HS-27A (cell line): ENCODE measurements at places on chromosomes 1 and 21.

GRCh38 chr1:60137406-60137805 is 63.8 kb upstream of the C1orf87 start:
- no peak for DNase-seq

- no peak for DNase-seq
Observed at GRCh38 chr1:89578946-89579684, 53.8 kb upstream of the LRRC8C start.

DNA sequence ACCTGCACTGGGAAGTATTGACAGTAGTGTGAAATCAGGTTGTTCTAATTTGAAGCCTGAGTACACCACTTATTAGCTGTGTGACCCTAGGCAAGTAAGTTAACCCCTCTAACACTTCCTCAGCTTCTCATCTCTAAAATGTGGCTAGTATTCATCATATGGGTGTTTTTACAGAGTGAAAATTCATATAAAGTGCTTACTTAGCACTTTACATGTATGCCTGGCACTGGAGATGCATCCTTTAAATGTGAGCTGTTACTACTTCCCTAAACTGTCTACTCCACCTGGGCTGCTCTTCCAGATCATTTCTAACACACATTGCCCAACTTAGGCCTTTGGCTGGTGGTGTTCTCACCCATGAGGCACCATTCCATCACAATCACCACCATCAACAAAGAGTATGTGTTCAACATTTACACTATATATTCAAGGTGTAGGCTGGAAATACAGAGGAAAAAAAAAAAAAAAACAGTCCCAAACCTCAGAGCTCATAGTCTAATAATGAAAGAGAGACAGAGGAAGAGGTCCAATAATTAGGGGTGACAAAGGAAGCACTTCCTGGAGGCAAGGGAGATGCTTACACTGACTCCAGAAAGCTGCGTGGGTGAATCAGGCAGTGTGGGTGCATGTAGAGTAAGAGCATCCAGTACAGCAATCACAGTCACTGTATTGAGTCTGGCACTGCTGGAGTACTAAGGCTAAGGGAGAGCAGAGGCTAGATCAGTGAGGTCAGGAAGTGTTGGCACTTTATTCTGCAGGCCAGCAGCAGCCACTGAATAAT is 3.6 kb downstream of the STX6 start:
- DNase-seq = no peak

DNA sequence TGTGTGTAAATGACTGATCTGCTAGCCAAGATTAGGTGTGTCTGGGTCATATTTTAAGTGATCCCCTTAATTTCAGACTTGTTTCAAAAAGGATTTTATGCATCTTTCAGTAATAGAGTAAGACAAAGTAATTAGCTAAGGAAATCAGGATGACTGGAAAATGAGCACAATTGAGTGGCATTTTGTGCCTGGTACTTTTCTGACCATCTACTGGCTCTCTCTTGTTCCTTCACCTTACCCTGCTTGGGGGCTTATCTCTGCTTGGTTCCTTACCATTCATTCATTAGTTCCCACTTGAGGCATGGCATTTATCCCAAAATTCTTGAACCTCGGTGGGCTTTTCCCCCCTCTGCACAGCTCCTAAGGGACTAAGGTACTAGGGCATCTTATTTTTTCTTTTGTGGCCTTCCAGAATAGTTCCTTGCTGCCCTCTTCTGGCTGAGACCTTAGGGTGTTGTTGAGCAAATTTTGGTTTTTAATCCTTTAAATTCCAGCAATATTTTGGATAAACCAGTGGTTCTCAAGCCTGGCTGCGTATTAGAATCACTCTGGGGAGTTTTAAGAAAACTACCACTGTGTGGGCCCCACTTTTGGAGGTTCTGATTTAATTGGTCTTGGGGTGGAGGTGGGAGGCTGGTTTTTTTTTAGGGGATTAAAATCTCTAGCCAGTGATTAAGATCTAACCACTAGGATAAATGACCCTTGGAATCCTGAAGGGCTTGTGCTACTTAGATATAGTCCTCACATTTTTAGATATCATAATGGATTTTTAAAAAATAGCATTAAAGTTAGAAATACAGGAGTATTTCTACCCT is 50.8 kb downstream of the HS2ST1 start:
- DNase-seq = peak; percentile 15

DNA sequence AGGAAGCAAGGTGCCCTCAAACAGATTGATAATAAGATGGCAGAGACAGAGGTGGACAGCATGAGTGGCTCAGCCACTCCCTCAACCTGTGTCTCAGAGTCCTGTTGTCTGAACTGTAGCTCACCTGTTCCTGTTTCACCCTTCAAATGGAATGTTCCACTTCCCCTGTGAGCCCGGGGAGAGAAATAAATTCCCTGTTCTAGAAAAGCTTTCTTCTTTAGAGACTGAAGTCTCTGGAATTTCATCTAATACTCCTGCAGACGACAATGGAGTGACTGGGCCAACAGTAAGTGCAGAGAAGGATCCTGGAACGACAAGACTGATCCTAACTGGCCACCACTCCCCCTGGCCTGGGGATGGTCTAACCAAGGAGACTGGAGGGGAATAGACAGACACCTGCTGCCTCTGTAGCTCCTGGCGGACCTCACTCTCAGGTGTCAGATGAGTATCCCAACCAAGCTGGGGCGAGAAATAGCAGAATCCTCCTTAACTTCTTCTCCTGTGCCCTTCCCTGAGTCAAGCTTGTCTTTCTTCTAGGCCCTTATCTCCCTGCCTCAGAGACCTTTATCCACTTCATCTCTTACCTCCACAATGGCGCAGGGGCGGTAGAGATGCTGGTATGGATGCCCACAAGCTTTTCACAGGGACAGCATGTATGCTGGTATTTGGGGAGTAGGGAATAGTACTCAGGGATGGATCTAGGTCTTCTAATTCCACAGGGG is 45.4 kb downstream of the PLEKHA6 start:
- DNase-seq = no peak

DNA sequence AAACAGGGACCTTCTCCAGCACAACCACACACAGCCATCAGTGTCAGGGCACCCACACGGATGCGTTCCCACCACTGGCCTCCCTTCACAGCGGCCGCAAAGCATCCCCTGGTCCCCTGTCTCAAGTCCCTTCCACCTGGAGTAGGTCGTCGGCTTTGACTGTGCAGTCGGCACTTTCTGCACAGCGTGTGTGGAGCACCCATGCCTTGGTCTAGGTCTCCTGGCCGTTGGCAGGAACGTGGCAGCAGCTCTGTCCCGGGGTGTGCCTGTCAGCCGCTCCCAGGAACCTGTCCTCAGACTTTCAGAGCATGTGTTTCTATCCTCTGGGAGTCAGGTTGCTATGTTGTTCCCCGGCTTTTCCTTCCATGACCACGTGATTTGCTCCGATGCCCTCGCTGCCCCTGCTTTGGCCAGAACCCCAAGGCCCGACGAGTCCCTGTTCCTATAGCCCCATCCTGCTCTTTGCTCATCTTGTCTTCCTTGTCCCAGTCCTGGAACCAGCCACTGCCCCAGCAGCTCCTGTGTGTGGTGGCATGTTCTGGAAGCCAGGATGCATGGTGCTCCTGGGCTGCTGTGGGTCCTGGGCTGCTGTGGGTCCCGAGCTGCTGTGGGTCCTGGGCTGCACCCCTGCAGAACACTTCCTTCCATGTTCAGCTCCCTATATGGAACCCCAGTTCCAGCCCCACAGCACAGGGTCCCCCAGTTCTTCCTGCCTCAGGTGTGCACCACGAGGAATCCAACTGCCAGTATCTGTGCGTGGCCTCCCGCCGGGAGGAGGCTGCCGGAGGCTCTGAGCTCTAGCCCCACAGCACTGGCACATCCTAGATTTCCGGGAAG is 84.2 kb upstream of the COL6A1 start:
- no peak for DNase-seq

GRCh38 chr1:52751589-52752483 is 25.6 kb downstream of the ZYG11B start:
- DNase-seq = peak; percentile 42

DNA sequence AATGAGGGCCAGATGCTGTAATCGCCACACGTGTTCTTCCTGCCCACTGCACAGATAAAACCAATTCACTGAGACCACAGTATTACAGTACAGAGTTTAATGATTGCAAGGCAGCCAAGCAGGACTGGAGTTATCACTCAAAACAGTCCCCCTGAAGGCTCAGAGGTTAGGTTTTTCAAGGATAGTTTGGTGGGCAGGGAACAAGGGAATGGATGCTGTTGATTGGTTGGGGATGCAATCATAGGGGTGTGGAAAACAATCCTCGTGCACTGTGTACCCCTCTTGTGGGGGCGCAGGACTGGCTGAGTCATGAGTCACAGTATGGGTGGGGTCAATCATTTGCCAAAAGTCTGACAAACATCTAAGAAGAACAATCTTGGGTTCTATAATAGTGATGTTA is 12.4 kb upstream of the USP1 start:
- DNase-seq = no peak

DNA sequence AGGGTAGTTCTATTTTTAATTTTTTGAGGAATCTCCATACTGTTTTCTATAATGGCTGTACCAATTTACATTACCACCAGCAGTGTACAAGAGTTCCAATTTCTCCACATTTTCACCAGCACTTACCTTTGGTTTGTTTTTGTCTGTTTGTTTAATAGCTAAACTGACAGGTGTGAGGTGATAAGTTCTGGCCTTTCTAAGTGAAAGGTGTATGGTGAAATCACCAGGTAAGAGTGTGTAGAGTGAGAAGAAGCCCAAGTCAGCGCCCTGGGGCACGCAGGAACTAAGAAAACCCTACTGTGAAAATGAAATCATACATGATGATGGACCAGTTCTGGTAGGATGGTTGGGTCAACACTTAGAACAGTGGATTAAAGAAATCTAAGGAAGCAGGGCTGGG is 34.5 kb downstream of the BTG3 start:
- DNase-seq = no peak

- DNase-seq = no peak
Observed at GRCh38 chr1:26862781-26863684, at the start of gene SFN. TSS of gene SFN (plus strand) at chr1:26863149. CDS start at chr1:26863213, 64 bp downstream.

DNA sequence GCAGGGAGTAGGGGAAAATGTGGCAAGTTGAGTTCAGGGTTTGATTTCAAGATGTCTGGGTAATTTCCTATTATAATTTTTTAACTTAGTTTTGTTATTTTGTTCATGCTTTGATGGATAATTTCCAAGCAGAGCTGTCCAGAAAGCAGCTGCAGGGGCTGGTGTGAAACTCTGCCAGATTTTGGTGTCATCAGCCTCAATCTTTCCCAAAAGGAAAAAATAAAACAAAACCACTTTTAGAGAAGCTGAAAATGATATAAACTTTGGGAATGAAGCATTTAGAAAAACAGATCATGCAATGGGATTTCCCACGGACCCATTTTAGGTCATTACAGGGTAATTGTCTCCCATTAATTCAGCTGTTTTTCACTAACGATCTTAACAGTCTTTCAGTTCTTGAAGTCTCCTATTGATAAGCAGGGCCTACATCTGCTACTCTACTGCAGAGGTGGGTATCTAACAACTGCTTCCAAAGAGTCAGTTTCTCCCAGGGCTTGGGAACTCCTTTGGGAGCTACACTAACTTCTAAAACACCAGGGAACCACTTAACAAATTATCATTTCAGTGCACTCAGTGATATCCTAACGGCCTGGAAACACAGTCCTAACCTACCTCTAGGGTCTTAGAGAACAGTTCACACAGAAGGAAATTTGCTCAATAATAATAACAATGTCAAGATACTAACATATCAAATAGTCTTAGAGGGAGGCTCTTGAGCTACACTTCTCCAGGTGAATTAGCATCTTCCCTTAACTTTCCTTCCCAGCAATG is 12.3 kb downstream of the ZNF436 start:
- no peak for DNase-seq

DNA sequence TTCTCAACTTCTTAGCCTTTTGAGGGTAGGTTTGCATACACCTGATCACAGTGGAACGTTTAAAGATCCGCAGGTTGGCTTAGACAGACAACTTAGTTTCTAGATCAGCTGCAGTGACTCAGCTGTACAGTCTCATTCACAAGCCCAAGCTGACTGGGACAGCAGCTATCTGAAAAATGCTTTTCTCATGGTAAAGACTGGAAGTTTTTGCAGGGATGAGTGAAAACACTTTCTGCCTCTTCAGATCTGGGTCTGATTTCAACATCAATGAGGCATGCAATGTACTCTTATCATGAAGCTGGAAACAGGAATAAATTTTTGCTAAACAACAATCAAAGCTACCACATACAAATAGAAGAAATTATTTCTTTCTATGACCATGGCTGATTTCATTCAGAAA is 61.1 kb upstream of the PTBP2 start:
- no peak for DNase-seq

DNA sequence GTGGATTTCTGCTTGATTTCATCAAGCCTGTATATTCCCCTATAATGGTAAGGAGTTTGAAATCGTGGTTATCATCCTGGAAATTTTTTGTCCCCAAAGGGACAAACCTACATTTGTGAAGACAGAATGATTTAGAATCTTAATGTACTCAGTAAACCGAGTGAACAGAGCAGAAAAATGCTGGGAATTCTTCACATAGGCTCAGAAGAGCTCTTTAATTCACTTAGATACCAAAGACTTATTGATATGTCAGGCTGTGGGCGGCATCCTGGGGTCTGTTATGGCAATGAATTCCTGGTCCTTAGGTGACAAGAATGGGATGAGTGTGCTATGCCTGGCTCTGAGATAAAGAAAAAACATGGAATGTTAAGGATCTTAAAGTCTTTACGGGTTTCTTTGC is 74.9 kb downstream of the ROR1 start:
- DNase-seq = no peak

DNA sequence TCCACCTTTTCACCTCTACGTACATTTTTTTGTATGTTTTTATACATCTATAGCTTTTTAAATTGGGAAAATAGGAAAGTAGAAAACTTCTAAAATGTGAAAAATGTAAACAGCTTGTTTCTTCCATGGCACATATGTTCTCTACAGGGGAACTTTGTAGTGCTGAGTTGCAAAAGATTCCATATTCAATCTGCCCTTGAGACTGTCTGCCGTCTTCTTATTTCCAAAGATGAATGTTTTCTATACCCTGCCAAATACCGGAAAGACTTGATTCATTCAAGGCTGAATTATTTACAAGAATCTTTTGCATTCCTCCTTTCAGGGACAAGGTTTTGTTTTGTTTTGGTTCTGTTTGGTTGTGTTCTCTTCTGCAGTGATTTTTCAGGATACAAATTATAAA is 1334.5 kb upstream of the ADGRL4 start:
- DNase-seq = no peak

GRCh38 chr1:36222481-36223380 is 1.5 kb upstream of the THRAP3 start:
- DNase-seq = no peak

GRCh38 chr1:38084113-38084512 is 37.5 kb upstream of the POU3F1 start:
- DNase-seq = no peak
